ENCODE measurements at places on chromosomes 11 and 22.

- no peak for DNase-seq
Measured at GRCh38 chr11:106161775-106162634, 84.5 kb downstream of the AASDHPPT start.

- DNase-seq = no peak
Measured at GRCh38 chr11:99352642-99353041, 331.9 kb downstream of the CNTN5 start.

DNA sequence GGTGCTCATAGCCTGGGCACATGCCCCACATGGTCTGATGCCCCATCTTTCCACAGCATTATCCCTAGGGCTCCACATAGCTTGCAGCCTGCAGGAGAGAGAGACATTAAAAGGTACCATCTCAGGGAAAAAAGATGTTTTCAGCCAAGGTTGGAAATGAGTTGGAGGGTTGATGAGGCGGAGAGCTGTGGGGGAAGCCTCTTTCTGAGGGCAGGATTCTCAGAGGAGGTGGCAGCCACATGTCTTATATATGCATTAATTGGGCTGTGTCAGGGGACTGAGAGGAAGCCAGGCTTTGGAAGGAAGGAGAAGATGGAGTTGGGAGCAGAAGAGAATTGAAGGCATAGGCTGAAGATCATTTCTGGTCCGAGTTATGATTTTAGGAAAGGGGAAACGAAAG is 57.8 kb downstream of the CEP164 start:
- DNase-seq = no peak

DNA sequence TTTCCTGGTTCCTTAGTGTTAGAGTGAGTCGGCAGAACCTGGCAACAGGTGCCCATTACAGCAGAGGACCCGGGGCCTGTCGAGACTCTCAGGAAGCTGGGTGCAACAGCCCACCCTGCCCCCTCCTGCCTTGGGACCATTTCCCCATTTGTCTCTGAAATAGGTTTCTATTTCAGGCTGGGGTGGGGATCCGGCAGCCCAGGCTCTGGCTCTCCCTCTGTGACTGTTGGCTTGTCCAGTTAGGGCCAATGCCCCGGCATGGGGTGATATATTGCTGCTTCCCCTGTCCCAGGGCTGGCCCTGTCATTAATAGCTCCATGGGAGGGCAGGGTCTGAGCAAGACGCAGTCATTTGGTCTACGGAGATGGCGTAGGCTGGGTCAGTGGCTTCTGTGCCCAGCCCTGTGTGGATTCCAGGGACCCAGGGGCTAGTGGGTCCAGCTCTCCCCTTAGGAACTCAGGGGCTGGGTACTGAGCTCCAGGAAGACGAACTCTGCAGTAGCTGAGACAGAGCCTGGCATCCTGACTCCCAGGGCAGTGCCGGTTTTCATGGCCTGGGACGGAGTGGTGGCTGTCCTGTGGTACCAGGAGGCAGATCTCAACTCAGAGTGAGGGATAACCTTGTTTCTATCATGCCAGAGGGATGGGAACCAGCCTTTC is 2.7 kb downstream of the P2RY6 start:
- no peak for DNase-seq

- DNase-seq = no peak
Measured at GRCh38 chr11:77121096-77121640, 6.9 kb upstream of the MYO7A start.

GRCh38 chr11:69277074-69277809 is 16.7 kb upstream of the MYEOV start:
- no peak for DNase-seq

Data from GM23338 (cell line).